Stimulated activated CD8-positive, alpha-beta memory T cell treated with anti-CD3 and anti-CD28 coated beads, Interleukin-4, amount 100 ng/mL, for 48 hours (primary cell): ENCODE measurements at places on chromosomes 7 and 10.
A peak's percentile ranks its signal among the peaks of the same experiment; 100 is the strongest.

DNA sequence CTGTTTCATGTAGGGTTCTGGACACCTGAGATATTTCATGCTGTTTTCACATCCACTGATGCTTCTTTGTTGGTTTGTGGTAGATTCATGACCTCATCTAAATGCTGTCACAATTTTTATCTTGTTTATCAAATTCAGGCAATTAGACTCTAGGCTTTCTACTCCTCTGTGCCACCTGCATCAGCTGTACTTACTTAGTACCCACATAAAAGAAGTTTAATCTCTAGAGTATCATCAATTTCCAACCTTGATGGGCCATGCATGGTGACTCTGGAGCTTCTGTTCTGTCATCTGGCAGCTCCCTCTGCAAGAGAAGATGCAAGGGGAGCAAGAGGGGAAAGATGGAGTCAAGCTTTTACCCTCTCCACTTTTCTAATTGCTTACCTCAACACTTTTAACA is 195.9 kb upstream of the VWC2 start:
- DNase-seq, result no peak

GRCh38 chr7:158975526-158976467 is 119.4 kb downstream of the DYNC2I1 start:
- DNase-seq, result peak; percentile 53

DNA sequence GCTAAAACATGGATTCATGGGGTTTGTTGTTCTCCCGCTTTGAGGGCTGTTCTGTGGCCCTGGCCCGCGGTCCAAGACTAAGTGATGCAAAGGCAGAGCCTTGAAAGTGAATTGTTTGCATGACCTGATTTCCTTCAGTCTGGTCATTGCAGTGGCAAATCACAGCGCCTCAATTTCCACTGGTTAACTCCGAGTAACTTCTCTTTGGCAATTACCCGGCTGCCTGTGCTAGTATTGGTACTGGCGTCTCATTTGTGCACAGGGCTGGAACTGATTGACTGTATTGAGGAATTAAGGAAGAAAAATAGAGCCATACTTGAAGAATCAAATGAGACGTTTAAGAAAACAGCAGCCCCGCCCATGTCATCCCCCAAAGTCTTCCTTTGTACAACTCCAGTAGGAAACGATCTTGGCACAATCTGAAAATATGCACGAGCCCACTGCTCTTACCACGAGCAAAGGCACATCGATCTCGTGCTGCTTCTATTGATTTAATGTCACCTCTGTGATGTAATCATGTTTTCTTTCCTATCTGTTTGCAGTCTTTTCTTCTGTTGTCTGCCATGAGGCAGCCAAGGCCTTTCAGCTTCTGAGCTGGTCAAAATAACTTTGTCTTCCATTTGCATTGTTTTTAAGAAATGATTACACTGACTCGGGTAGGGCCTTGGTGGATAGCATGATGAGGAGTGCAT is 60.6 kb upstream of the SHH start:
- no peak for DNase-seq

GRCh38 chr7:157007470-157008066 is 2.9 kb downstream of the MNX1 start:
- no peak for DNase-seq

DNA sequence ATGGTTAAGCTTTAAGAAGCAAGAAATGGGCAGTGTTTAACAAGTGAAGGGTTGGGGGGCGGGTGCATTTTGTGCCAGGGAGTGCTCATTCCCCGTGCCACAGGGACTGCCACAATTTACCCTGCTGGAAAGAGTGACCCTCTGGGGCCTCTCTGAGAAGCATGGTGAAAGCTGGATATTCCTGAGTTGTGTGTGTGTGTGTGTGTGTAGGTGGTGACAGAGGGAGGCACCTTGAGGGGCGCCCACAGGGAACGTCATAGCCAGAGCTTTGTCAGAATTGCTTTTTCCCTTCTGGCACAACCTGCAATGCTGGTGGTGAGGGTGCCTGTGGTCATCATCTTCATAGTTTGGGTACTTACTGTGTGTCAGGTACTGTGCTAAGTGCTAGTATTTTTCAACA is 2.5 kb upstream of the WDR86 start:
- no peak for DNase-seq

- no peak for DNase-seq
Observed at GRCh38 chr10:11045995-11046775, 28.5 kb downstream of the CELF2 start.

- no peak for DNase-seq
Observed at GRCh38 chr10:61000769-61001730, 57.1 kb upstream of the RHOBTB1 start.

DNA sequence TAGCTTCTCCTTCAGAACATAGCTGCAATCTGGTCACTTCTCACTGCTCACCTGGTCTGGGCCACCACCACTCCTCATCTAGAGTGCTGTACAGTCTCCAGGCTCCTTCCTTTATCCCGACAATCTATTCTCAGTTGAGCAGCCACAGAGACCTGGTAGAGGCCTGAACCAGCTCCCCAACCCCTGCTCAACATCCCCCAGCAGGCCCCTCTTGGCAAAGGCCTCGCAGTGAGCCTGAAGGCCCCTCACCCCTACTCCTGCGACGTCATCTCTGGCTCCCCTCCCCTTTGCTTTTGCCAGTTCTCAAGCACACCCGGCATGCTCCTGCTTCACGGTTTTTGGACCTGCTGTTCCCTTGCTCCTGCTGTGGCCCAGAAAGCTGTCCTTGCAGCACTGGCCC is 113.9 kb downstream of the ARHGAP22 start:
- peak; percentile 15 for DNase-seq

DNA sequence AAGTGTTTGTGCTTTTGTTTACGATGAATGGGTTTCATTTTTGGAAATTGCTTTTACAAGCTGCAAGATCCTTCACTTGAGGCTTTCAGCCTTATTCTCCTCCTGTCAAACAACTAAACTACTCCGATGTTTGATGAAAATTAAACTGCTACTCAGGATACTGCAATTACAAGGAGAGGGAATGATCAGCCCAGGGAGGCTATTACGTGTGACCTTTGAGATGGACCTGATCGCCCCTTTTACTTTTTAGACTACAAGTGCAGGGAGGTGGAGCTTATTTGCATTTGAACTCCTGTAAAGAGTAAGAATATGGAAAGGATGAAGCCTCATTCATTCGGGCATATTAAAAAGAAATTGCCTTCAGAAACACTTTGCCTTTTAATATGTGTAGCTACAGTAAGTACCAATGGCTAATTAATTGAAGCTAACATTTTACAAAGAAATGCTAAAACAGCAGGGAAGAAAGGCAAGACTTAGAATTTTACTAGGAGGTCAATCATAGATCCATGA is 219.1 kb downstream of the PHTF2 start:
- DNase-seq, result no peak

GRCh38 chr10:103727546-103727963 is 127.8 kb downstream of the SH3PXD2A start:
- DNase-seq, result no peak

GRCh38 chr7:143356414-143357050 is 6.0 kb downstream of the FAM131B start:
- DNase-seq, result no peak

DNA sequence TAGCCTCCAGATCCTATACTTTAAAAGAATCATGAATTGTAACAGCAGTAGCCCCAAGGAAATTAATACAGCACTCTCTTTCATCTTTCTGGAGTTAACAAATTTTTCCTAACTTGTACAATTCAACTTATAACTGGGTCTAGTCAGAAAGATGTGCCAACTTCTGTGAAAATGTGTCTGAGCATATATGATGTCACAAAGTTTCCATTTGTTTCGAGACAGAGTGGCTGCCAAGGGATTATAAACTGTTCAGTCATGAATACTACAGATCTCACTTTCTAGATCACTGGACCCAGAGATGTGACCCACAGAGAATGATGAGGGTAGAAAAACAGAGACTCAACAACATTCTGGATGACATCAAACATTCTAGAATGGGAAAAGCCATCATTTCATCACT is 249.2 kb upstream of the PHF14 start:
- no peak for DNase-seq

DNA sequence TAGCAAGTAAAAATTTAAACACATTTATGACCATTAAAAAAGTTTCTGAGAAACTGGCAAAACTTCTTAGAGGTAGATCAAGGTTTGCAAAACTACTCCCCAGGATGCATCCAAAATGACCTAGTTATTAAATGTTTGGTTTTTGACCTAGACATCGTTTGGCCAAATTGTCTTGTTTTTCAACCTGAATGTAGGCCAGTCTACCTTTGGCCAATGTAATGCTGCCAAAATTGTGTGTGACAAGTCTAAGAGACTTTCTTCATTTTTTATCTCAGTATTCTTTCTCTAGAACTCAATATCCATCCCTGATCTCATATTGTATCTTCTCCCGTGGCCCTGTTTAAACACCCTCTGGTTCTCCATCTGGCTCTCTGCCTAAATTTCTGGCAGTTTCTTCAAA is 202.0 kb downstream of the CXCL12 start:
- no peak for DNase-seq

GRCh38 chr7:141202535-141202934 is 128.7 kb downstream of the TMEM178B start:
- no peak for DNase-seq

GRCh38 chr7:79180533-79180932 is 272.9 kb downstream of the MAGI2 start:
- DNase-seq, result no peak

DNA sequence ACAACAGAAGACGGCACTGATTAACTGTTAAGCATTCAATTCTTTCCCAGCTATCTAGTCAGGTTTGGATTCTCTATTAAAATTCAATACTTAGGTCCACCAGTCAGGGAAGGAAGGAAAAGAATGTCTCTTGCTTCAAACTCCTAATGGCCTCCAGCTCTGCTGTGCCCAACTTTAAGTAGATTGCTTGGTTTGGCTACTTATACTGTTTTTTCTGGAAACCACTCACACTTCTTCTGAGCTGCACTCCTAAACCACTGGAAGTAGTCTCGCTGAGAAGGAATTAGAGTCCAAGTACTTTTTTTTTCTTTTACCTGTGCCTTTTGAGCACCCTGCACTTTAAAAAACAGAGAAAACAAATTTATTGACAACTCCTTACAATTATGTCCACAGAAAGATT is 26.7 kb upstream of the COL1A2 start:
- DNase-seq, result no peak

DNA sequence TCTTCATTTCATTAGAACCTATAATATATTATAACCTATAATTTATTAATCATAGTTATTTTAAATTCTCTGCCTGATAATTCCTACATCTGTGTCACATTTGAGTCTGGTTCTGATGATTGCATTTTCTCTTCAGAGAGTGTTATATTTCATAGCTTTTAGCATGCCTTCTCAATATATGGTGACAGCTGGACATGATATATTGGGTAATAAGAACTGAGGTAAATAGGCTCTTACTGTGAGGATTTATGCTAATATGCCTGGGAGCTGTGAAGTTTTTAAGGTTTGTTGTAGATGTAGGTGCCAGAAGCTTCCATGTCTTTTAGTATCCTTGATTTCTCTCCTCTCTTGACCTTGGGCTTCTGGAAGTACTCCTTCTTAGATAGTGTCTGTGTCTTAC is 325.9 kb upstream of the SEMA3D start:
- DNase-seq, result no peak

DNA sequence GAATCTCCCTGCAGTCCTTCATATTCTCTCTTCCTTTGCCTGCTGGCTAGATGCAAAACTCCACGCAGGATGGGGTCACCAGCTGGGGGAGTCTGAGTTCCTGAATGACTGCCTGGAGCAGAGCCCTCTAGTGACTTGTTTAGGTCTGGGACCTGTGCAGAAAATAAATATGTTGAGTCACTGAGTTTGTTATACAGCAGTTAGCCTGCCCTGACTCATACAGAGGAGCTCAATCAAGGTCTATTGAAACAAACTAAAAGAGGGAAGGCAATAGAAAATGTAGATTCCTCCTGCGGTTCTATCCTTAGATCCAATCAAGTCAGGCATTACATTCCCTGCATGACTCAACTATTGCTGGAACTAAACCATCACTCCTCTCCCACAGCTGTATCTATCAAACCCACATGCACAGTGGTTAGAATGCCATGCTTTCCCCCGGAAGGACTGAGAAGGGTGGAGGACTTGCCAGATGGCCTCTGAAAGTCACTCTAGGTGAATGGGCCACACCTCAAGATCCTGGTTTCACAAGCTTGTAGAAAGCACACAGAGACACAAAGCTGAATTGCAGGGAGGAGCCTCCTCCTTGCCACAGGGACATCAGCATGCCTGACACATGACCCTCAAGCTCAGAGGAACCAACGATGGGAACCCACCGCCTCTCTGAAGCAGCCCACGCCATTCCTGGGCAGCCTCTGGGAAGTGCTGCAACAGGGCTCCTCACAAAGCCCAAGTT is 73.9 kb downstream of the SH3PXD2A start:
- no peak for DNase-seq

- no peak for DNase-seq
Observed at GRCh38 chr7:11221984-11222383, 248.3 kb downstream of the PHF14 start.

DNA sequence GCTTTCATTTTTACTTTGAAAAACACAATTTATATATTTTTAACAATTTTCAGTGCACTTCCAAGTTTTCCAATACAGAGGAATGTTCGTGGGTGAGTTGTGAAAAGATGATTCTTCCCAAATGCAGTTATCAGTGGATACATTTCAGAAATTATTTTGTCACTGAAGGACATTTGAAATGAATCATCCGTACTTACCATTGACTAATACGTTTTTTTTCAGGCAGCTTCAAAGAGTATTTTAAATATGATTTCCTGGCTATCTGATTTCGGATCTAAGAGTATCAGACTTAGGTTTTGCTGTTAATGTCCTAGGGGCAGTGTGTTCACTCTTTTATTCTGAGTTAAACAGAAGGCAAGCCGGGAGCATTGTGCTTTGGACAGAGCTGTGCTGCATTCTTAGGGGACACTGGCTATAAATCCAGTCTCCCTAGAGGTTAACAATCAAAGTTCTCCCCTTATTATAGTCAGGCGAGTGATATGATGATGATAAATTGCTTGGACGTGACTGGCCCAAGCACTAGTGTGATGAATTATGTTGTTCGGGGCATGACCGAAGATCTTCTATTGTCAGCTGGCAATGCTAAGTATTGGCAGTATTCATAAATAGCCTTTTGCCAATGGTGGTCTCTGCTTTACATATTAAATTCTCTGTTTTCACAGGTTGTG is 4.5 kb downstream of the PTER start:
- DNase-seq, result no peak

DNA sequence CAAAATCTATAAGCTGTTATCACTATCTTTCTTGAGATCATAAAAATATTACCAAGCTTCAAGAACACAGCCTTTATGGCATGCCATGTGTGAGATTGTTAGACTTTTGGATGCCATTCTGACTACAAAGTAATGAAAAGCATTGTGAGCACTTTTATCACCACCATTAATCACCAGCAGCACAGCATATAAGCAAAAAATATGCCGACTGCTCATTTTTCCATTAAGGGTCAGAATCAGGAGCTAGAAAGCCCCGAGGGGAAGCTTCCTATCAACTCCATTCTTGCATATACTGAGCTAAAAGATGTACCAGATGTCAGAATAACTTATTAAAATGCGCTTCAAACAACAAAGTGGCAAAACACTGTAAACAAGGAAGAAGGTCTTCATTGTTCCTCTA is 114.3 kb downstream of the LMBR1 start:
- no peak for DNase-seq

- DNase-seq, result no peak
Observed at GRCh38 chr10:77299320-77299719, 338.3 kb downstream of the KCNMA1 start.

- no peak for DNase-seq
Observed at GRCh38 chr10:116511365-116511764, 34.4 kb upstream of the PNLIP start.

- DNase-seq, result no peak
Observed at GRCh38 chr10:18406136-18406535, 245.3 kb downstream of the NSUN6 start.
